Type B pancreatic cell (in vitro differentiated cells): ENCODE measurements at places on chromosomes 6 and 20. TPM values are rescaled to one million over a fixed set of nuclear protein-coding genes. Genes with fewer than 3 reads are reported as not detected.

BPIFB1 gene
- total RNA-seq = 1.8 and 10.9 TPM in 2 replicates

LAMA5 gene
- 246 and 611 TPM in 2 replicates for total RNA-seq

MCHR2 gene
- not detected in 2 replicates for total RNA-seq

DNA sequence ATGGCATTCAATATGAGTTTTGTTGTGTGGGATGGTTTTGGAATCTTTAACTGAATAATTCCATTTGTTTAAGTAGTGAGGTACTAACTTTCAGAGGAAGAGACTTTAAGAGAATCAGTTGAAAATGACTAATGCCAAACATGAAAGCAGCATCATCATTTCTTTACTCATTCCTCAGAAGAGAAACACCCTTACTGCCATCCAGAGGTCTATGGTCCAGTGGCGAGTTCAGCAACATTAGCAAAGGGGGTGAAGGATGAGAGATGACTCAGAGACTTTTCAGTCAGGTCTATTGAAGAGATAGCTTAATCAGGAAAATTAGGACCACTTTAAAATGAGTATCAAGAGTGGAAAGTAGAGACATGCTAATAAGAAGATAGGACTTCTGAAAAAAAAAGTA is 118.8 kb downstream of the COL19A1 start:
- no peaks in the 10 kb centered on the region for H3K27me3 ChIP-seq
- no peak for DNase-seq
- H3K4me3 ChIP-seq = no peak overlapping the region
- H3K4me1 ChIP-seq = no peaks in the 10 kb centered on the region
- H3K27ac ChIP-seq = no peak overlapping the region

- peaks cover 7% of the 10 kb centered on the region for H3K36me3 ChIP-seq
- no peak overlapping the region for H3K27ac ChIP-seq
Observed at GRCh38 chr20:48745330-48745729, 82.5 kb downstream of the PREX1 start.

DNA sequence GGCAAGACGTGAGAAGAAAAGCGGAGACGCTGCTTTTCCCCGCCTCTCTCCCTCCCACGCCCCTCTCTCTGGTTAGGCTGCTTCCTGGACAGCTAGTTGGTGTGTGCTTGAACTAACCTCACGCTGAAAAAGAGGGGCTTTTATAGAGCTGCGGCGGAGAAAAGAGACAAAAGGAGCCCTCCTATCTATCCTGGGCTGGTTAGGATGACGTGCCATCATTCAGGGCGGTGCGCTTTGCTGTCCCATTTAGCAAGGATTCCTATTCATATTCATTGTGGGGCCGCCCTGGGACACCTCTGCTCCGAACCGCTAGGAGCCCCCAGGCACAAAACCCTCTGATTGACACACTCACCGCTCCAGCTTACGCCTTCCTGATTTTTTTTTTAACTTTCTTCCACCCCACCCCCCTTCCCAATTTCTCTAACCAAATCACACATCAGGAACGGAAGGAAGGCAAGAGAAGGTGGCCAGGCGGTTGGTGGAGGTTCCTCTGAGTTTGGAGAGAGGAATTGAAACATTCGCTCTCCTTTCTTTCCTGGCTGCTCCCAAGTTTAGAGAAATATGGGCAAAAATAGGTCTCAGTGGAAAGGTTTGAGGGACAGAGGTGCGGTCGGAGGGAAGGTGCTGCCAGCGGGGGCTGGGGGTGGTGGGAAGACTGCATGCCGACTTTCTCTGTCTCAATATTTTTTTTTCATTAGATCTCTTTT is at the start of gene OLIG3:
Gene OLIG3 (minus strand): TSS at position 114 of the 707 bp plus-strand sequence. CDS start 224 bp downstream, outside the sequence.
- no peak for DNase-seq
- H3K4me1 ChIP-seq = peaks cover 10% of the 10 kb centered on the region
- peaks cover 3% of the 10 kb centered on the region for H3K36me3 ChIP-seq
- peak within 1 kb of the TSS; percentile 51 for H3K27ac ChIP-seq
- peak within 1 kb of the TSS; percentile 78 for H3K4me3 ChIP-seq
- H3K27me3 ChIP-seq = peaks cover 100% of the 10 kb centered on the region

- H3K4me3 ChIP-seq = no peak overlapping the region
- H3K27ac ChIP-seq = no peak overlapping the region
- DNase-seq = no peak
Observed at GRCh38 chr6:129992881-129993280, 25.5 kb upstream of the L3MBTL3 start.
